ENCODE measurements at places on chromosomes 7 and 10.

DNA sequence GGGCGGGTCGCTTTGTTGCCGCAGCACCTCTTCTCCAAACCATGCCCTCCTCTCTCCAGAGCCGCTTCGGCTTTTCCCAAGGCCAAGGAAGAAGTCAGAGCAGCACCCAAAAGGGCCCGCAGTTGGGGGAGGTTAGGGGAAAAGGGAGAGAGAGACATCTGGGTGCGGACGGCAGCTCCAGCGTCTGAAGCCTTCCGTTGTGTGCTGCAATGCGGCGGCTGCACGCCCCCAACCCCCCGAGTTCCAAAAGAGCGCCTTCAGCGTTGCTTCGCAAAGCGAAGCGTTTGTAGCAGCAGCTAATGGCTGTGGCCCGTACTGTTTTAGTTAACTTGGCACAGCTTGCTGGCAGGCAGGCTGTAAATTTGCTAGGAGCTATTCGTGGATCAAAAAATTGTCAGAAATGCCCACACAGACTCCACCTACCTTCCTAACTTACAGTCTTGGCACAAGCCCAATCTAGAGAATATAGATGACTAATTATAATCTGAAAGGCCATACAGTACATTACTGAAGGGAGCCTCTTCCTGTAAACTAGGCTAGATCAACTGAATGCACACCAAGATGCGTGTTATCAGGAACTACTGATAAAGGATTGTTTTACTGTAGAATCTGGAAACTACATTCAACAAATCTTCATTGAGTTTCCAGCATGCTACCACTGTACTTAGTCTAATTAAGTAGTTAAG is 1.1 kb upstream of the KBTBD2 start:
- peak; percentile 52 for DNase-seq

DNA sequence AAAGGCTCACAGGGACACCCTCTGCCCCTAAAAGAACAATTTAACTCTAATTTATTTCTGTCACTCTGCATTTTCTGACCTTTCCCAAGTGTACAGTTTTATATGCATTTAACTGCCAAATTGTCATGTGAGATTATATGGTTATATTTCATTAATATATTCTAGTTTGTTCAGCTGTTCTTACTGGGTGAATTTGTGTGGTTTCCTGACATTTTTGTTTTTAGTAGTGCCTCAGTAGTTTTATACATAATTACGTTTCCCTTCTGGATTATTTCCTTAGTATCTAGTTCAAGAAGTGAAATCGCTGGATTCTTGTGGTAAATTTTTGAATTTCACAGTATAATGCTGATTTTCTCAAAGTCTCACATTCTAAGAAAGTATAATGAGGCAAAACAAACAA is 41.3 kb downstream of the EGFR start:
- DNase-seq: no peak

GRCh38 chr7:54827734-54828133 is 68.7 kb upstream of the SEC61G start:
- DNase-seq: no peak

GRCh38 chr7:2954433-2954853 is 89.2 kb downstream of the CARD11 start:
- DNase-seq: no peak
